ENCODE measurements at places on chromosomes 7 and 10.

DNA sequence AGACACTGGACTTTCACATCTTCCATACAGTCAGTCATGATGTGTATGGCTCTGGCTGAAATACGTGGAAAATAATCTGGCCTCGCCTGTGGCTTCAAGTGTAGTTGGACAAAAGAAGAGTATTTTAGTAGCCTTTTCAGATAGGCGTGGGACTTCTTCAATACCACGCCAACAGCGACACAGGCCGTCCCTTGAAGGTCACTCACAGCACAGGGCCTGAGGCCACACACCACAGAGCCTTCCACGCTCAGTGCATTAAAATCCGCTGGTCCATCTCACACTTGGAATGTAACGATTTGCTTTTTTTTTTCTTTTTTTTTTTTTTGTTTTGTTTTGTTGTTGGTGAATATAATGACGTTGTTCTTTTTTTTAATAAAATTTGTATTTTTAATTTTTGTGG is 51.8 kb upstream of the SUN1 start:
- no peak for DNase-seq

- DNase-seq, result no peak
These were observed 292.4 kb upstream of the NPSR1 start for GRCh38 chr7:34365611-34366010.

DNA sequence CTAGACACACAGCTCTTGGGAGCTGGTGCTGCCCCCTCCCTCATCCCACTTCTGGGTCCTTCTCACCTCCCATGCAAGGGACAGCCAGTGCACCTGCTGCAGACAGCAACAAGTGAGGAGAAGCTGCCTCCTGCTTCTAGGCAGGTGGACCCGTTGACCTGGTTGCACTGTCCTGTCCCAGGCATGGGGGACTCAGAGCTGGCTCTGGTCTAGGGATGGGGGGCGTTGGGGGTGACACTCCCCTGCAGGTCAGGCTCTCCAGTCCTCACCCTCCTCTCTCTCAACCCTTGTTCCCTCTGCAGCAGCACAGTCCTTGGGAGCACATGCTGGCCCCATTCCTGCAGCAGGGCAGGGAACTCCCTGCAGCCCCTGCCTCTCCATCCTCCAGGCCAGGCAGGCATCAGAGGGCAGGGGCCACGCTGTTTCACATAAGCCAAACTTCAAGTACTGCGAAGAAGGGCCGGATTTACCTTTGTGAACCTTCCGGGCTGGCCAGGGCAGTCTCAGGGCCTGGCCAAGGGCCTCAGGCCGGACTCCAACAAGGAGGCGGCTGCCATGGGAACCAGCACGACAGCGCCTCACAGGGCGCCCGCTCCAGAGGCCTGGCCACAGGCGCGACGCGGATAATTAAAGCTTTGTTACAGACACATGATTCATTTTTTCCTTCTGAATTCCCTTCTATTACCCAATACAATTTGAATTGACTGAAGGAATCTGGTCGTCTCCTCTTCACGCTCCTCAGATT is 48.5 kb downstream of the RASGEF1A start:
- DNase-seq, result no peak

DNA sequence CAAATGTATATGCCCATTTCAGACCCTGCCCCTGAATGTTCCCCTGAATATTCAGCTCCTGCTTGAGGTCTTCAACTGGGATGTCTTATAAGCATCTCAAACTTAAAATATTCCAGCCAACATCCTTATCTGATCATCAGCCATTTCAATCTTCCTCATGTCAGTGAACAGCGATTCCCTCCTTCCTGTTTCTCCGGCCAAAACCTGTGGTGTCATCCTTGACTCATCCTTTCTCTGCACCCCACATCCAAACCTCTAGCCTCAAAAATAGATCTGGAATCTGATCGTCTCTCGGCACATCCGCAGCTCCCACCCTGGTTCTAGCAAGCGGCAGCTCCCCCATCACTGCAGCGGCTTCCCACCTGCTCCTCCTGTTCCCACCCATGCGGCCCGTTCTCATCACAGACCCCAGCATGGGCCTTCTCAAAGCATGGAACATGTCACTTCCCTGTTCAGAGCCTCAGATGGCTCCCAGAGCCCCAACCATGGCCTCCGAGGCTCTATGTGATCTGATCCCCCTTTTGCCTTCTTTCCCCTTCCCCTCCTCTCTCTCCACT is 165.7 kb downstream of the HECW1 start:
- no peak for DNase-seq

GRCh38 chr10:7409045-7409731 is 1.6 kb downstream of the SFMBT2 start:
- DNase-seq, result peak; percentile 59
